ENCODE measurements at places on chromosomes 7 and 10.

DNA sequence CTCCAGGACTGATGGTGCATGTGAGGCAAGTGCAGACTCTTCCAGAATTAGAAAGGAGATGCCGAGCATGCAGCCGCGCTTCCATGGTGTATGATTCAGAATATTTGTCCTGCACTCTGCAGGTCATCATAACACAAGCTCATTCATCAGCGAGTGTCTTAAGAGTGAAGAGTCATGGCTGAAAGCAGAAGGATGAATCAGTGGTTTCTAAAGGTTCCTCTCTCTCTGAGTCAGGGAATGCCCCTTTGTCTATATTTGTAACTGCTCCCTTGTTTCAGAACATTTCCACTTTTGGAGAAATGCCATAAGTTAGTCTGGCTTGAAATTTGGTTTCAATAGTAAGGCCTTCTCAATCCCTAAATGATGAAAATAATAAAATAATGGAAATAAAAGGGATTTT, 52.3 kb downstream of the HECW1 start:
- DNase-seq: peak; percentile 99

DNA sequence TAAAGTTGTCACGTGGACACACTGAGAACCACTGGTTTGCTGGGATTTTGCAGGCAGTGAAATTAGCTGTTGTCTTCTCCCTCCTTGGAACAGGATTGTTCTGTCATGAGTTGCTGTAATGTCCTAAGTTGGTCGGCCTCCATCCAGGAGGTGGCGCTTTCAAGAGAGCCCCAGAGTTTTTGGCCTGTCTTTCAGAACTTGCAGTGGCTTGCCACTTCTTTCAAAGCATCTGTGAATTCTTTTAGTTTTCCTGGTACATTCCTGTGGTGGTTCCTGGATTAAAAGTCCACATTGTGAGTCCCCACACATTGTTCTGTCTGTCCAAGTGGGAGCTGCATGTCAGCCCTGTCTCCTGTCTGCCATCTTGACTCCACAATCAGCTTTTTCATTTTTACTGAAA, 133.8 kb downstream of the PON1 start:
- DNase-seq: peak; percentile 5

- no peak for DNase-seq
Measured at GRCh38 chr10:70982443-70982842, 94.1 kb upstream of the PCBD1 start.

DNA sequence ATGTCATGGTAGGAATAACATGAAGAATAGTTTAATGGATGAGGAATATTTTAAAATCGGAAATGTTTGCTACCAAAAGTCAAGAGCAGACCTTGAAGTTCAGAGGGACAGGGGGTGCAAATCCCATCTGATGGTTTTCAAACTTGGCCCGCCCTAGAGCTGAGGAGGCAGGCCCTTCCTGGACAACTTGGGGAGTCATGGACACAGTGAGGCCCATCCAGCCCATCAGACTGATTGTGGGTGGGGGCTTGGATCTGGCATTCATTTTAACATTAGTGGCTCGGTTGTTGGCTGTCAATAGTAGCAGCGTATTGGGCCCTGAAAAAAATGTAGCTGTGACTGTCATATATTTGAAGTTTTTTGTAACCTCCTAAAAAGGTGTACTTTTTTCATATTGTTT, 2.0 kb downstream of the C10orf90 start:
- no peak for DNase-seq

- DNase-seq: no peak
Measured at GRCh38 chr7:11689096-11689495, 142.9 kb downstream of the THSD7A start.

DNA sequence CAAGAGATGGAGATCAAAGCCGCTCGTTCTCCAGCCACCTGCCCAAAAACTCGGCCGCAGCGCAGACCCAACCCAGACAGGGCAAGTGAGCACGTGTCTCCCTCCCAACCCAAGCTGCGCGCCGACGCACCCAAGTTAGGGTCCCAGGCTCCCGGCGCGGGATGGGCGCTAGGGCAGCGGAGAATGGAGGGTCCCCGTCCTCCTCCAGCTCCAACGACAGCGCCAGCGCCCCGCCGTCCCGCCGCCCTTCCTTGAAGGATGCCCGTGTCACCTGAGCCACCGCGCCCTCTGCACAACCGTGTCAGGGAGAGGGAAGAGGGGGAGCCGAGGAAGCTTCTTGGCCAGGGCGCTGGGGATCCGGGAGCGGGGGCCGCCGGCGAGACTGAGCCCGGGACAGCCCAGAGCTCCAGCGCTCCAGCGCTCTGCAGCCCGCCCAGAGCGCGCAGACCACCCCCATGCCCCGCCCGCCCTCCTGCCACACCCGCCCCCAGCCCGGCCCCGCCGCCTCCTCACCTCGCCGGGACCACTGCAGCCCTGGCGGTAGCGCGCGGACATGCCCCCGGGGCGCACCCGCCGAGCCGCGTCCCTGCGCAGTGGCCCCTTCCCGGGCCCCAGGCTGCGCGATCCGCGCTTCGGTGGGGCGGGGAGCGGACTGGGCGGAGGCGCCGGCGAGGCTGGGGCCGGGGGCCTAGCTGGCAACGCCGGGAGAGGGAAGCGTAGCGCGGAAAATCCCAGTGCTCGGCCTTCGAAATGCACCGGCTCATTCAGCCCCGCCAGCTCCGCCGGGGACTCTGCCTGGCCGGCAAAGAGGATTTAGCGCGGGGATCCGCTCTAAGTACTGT, at the start of gene SLC16A12:
Gene SLC16A12 (minus strand): TSS at position 424 of the 842 bp plus-strand sequence. CDS start 73,016 bp downstream, outside the sequence.
- no peak for DNase-seq

DNA sequence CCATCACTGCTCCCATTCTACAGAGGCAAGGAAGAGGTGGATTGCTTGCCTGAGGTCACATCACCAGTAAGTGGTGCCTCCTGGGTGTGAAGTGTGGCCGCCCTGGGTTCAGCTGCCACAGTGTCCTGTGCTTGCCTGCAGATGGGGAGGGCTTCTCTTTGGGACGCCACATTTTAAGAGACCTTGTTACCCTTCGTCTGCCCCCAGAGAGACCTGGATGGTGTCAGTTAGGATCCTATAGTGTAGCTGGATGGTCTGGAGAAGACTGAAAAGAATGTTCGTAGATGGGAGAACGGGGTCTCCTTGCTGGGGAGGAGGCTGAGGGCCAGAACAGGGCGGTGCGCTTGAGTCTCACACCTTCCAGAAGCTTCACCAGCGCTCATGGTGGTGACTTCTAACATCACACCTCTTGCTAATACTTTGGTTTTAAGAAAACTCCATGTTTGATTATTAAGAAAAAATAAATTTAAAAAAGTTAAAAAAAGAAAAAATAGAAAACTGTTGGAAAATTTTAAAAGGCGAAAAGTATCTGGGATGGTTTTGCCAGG, 2.3 kb downstream of the DOCK1 start:
- DNase-seq: no peak

DNA sequence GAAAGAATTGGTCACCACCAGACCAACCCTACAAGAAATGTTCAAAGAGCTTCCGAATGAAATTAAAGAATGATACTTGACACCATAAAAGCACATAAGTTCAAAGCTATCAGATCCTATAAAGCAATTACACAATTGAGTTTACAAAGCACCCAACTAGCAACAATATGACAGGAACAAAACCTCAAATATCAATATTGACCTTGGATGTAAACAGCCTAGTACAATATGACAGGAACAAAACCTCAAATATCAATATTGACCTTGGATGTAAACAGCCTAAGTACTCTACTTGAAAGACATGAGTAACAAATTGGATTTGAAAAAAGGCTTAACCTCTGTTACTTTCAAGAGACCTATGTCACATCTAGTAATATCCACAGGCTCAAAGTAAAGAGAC, 1201.4 kb downstream of the XPNPEP1 start:
- no peak for DNase-seq

DNA sequence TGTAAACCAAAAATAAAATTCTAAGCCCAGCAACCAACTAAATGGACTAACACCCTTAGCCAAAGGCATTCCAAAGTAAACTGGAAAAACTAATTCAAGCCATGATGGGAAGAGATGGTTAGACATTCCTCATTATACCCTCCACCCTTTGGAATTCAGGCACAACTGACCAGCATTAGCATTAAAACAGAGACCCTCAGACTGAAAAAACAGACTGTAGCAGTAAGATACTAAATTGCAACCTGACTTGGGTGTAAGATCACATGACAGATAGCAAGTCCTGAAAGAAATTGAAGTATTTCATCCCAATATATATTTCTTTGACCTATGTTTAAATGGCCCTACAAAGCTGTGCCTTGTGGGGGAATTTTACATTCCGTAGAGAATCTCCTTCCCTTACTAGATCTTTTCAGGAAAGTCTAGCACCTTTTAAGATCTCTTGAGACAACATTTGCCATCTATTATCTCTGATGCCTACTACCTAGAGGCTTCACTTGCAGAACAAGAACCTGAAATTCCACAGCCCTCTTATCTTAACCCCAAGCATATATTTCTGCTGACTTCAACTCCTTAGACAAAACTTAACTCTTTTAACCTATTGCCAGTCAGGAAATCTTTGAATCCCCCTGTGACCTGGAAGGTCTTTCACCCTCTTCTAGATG, 750.2 kb upstream of the IGFBP3 start:
- DNase-seq: no peak

GRCh38 chr7:2519119-2519930, at the start of gene LFNG:
LFNG (plus strand) TSS chr7:2519774; CDS start chr7:2519862, 88 bp downstream.
- peak; percentile 80 for DNase-seq

GRCh38 chr7:63077841-63078240, 920.8 kb upstream of the ZNF722 start:
- no peak for DNase-seq

DNA sequence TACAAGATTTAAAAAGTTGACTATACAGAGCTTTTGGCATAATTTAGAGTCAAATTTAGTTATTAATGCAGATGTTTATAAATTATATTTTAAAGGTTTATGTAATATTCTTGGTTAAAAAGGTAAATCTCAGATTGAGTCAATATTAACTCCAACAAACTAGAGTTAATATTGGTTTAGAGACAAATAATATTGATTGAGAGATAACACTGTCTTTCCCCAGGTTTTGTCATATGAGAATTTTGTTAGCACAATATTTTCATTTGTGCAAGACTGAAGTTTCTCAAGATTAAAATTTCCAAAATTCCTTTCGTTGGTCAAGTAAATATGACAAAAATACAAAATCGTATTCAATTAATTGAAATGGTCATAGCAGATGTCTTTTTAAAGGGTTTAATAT, 12.9 kb upstream of the AKR1D1 start:
- DNase-seq: no peak

DNA sequence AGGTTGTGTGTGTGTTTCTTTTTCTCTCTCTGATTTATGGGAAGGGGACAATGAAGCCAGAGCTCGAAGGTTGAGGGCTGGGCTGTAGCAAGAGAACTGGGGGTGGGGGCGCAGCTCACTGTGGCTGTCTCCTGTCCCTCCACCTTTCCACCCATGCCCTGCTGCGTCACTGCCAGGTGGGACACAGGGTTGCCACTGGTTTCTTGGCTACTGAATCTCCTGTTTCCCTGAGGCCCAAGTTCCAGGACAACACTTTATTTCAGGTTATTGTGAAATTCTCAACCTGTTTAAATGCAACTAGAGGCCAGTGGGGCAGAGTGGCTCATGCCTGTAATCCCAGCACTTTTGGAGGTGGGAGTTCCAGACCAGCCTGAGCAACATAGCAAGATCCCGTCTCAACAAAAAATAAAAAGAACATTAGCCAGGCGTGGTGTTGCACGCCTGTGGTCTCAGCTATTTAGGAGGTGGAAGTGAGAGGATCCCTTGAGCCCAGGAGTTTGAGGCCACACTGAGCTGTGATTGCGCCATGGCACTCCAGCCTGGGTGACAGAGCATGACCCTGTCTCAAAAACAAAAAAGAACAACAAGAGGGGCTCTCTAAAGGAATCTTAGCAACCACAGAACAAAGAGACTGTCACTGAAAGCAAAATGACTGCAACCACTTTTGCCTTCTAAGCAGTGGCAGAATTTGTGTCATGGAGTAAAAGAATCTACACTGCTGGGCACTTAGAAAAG, 22.6 kb downstream of the TBATA start:
- no peak for DNase-seq

GRCh38 chr7:151129117-151129959, 38.2 kb downstream of the GBX1 start:
- no peak for DNase-seq

- DNase-seq: no peak
Measured at GRCh38 chr10:129179972-129180678, 286.9 kb upstream of the MGMT start.

DNA sequence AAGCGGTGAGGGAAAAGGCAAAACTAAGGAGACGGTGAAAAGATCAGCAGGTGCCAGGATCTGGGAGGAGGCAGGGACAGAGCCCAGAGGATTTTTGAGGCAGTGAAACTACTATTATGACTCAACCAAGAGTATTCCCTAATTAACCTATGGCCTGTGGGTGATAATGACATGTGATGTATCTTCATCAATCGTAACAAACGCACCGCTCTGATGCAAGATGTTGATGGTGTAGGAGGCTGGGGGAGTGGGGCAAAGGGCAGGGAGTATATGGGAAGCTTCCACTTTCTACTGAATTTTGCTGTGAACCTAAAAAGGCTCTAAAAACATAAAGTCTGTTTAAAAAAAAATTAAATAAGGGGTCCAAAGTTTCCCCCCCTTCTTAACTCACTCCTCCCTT, 25.5 kb upstream of the EZH2 start:
- peak; percentile 37 for DNase-seq

DNA sequence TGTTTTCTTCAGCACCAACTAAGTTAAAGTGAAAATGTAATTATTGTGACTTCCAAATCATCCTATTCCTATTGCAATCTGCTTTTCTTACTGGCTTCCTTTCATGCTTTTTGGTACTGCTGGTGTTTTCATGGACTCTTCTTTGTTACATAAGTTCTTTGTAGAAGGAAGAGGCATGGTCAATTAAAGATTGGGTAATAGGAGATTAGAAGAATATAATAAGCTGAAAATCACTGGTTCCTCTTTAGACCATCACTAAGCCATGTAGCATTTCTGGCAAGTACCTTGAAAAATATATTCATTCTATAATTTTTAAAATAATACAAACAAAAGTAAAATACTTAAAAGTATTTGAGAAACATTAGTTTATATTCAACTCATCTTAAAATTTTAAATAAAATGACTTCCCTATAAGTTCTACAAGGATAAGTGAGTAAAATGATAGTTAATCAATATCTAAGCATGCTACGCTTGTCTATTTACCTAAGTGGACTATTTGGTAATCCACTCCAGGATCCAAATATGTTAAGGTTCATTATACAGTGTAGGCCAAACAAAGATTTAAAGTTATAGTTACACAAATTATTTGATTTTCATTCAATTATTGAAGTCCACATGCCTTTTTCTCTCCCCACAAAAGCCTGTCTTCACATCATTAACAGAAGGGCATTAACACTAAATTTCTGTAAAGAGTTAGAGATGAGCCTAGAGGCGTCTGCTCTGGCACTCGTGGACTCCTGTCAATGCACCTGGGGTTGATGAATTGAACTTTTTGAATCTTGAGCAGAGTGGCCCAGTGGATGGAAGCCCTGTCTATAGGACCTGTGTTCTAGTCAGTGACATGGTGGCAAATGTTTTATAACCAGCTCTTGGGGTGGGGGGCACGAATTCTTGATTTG, 408.1 kb downstream of the INHBA start:
- DNase-seq: no peak

GRCh38 chr10:85849315-85849714, 517.3 kb downstream of the GRID1 start:
- no peak for DNase-seq

DNA sequence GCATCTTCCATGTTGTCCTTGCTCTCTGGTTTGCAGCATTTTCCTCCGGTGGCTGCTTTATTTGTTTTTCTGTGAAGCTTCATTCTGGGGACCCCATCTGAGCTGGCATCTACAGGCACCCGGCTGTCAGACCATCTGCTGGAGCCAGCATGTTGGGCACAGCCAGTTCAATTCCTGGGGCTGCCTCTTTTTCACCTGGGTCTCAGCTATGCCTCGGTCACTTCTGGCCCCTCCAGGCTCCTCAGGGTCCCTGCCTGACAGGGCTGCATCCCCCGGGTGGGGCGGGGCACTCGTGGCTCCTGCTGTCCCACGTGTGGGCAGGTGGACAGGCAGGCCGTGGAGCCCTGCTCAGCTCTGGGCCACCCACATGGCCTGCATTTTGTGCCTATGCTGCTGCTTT, 8.1 kb downstream of the SCART1 start:
- no peak for DNase-seq

Measured in fibroblast of mammary gland (primary cell).